ENCODE measurements at places on chromosomes 5 and 9. TPM values are rescaled to one million over a fixed set of nuclear protein-coding genes. Genes with fewer than 3 reads are reported as not detected.

The PDCD1LG2 gene
- total RNA-seq: 5.3 TPM

The PLEKHG4B gene
- total RNA-seq: under 0.01 TPM

The CFAP90 gene
- total RNA-seq: 0.17 TPM

The PLAC8L1 gene
- total RNA-seq: not detected

The GABRA1 gene
- total RNA-seq: not detected

Measured in smooth muscle cell of trachea (primary cell).